ENCODE measurements at places on chromosomes 12 and 14. TPM values are rescaled to one million over a fixed set of nuclear protein-coding genes. Genes with fewer than 3 reads are reported as not detected.
A peak's percentile ranks its signal among the peaks of the same experiment; 100 is the strongest.

Gene KIF21A
- 1.7 TPM for polyA plus RNA-seq

Gene NELL2
- polyA plus RNA-seq, result 152 TPM

Gene TRMT61A
- polyA plus RNA-seq, result 6.3 TPM

Gene FBXO34
- polyA plus RNA-seq, result 42.1 TPM

Gene ASPG
- polyA plus RNA-seq, result not detected

Gene PYM1
- 70.7 TPM for polyA plus RNA-seq

Gene KERA
- polyA plus RNA-seq, result not detected

Gene JAG2
- 0.21 TPM for polyA plus RNA-seq

Gene GALNT6
- 6.2 TPM for polyA plus RNA-seq

Gene CLEC4C
- not detected for polyA plus RNA-seq

Gene AQP2
- not detected for polyA plus RNA-seq

Gene PHLDA1
- polyA plus RNA-seq, result 0.20 TPM

Gene BICDL1
- polyA plus RNA-seq, result 2.4 TPM

Gene NT5DC3
- polyA plus RNA-seq, result 1.6 TPM

Gene TMEM132D
- polyA plus RNA-seq, result not detected

Gene RNU7-1
- not detected for polyA plus RNA-seq

Gene TRHDE
- not detected for polyA plus RNA-seq

Gene DPPA3
- polyA plus RNA-seq, result not detected

DNA sequence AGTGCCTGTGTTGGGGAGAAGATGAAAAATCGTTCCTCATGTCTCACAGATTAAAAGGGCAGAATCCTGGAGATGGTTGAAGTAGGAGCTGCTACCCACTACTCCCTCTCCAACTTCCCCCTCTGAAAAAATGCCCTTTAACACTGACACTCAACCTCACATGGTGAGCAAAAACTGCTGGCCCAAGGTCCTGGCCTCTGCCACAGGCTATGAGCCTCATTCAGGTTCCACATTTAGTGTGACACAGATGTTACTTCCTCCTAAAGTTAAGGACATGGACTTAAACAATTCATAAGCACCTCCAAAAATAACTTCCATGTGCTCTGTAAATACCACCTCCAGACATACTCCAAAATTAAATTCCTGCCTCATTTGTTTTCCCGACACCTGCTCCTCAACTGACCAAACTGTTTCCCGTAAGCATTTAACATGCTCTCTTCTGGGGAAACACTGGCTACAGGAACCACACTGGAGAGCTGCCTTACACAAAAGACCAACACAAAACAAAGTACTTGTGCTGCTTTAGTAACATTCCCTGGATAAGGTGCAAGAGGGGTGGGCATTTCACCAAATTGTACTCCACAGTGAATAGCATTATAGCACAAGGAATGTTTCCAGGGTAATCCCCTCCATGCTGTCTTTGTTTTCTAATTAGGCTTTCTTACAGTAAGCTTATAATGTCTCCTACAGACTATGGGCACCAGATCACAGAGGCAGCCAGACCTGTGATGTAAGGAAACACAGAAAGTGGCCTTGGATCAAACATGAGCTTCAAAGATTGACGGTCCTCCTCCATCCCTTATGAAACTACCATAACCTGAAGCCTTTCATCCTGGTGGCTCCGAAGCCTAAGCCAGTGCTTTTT is 57.0 kb downstream of the PHLDA1 start:
- H3K27me3 ChIP-seq, result no peaks in the 10 kb centered on the region
- H3K36me3 ChIP-seq, result no peaks in the 10 kb centered on the region
- H3K4me1 ChIP-seq, result peaks cover 15% of the 10 kb centered on the region
- no peak overlapping the region for H3K27ac ChIP-seq

DNA sequence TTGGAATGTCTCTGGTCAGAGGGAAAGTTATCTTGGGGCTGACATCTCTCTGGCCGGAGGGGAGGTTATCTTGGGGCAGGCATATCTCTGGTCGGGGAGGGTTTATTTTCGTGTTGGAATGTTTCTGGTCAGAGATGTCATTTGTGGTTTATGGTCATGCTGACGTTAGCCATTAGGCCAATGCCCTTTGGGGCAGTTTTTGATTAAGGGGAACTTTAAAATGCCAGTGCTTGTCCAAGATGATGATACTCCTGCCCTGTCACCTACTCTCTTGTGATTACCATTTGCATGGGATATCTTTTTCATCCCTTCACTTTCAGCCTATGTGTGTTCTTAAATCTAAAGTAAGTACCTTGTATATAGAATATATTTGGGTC is 29.0 kb upstream of the A2M start:
- no peak for DNase-seq
- no peak overlapping the region for H3K4me3 ChIP-seq
- peaks cover 4% of the 10 kb centered on the region for H3K4me1 ChIP-seq
- no peak overlapping the region for H3K27ac ChIP-seq
- peaks cover 7% of the 10 kb centered on the region for H3K36me3 ChIP-seq

- H3K27me3 ChIP-seq, result no peaks in the 10 kb centered on the region
- no peak for DNase-seq
- H3K36me3 ChIP-seq, result no peaks in the 10 kb centered on the region
- H3K4me1 ChIP-seq, result no peaks in the 10 kb centered on the region
- no peak overlapping the region for H3K27ac ChIP-seq
Measured at GRCh38 chr12:67732857-67733256, 84.3 kb downstream of the DYRK2 start.

- no peak overlapping the region for H3K4me3 ChIP-seq
- no peaks in the 10 kb centered on the region for H3K4me1 ChIP-seq
- H3K36me3 ChIP-seq, result no peaks in the 10 kb centered on the region
Measured at GRCh38 chr12:59041241-59042121, 121.2 kb upstream of the LRIG3 start.

- H3K27me3 ChIP-seq, result no peaks in the 10 kb centered on the region
- no peak overlapping the region for H3K4me3 ChIP-seq
- no peaks in the 10 kb centered on the region for H3K36me3 ChIP-seq
Measured at GRCh38 chr12:30753233-30753632, 1.5 kb downstream of the CAPRIN2 start.

GRCh38 chr14:23561873-23562821 is 5.4 kb downstream of the AP1G2 start:
- no peaks in the 10 kb centered on the region for H3K27me3 ChIP-seq
- peaks cover 76% of the 10 kb centered on the region for H3K36me3 ChIP-seq
- H3K4me3 ChIP-seq, result no peak overlapping the region
- H3K4me1 ChIP-seq, result peaks cover 10% of the 10 kb centered on the region

- no peak overlapping the region for H3K27ac ChIP-seq
- H3K4me3 ChIP-seq, result no peak overlapping the region
- no peak for DNase-seq
- no peaks in the 10 kb centered on the region for H3K4me1 ChIP-seq
- H3K27me3 ChIP-seq, result no peaks in the 10 kb centered on the region
Measured at GRCh38 chr12:6120796-6121473, 3.5 kb downstream of the VWF start.

GRCh38 chr12:3097836-3098235 is 20.7 kb downstream of the TSPAN9 start:
- no peak overlapping the region for H3K27ac ChIP-seq
- H3K27me3 ChIP-seq, result no peaks in the 10 kb centered on the region
- no peak overlapping the region for H3K4me3 ChIP-seq
- no peak for DNase-seq

- H3K36me3 ChIP-seq, result no peaks in the 10 kb centered on the region
- no peak overlapping the region for H3K27ac ChIP-seq
- no peaks in the 10 kb centered on the region for H3K4me1 ChIP-seq
- no peak overlapping the region for H3K4me3 ChIP-seq
- no peak for DNase-seq
Measured at GRCh38 chr14:81401420-81402122, 1.4 kb upstream of the STON2 start.

DNA sequence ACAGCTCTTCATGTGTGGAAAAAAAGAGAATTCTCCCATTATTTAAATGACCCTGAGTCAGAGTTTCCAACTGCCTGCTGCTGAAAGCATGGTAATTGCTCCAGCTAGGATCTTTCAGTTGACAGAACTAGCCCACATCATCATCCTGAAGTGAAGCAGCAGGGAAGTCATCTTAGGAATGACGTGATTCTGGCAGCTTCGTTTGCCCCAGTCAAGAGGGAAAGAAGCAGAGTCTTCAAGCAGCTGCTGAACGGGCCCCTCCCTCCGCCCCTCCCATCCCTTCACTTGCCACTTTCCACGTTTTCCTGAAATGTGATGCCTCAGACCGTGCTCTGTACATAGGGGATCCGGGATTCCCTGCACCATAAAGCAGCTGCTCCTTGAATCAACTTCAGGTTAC is 455.0 kb upstream of the TMEM132C start:
- H3K4me1 ChIP-seq, result no peaks in the 10 kb centered on the region
- no peak overlapping the region for H3K27ac ChIP-seq
- no peaks in the 10 kb centered on the region for H3K27me3 ChIP-seq

DNA sequence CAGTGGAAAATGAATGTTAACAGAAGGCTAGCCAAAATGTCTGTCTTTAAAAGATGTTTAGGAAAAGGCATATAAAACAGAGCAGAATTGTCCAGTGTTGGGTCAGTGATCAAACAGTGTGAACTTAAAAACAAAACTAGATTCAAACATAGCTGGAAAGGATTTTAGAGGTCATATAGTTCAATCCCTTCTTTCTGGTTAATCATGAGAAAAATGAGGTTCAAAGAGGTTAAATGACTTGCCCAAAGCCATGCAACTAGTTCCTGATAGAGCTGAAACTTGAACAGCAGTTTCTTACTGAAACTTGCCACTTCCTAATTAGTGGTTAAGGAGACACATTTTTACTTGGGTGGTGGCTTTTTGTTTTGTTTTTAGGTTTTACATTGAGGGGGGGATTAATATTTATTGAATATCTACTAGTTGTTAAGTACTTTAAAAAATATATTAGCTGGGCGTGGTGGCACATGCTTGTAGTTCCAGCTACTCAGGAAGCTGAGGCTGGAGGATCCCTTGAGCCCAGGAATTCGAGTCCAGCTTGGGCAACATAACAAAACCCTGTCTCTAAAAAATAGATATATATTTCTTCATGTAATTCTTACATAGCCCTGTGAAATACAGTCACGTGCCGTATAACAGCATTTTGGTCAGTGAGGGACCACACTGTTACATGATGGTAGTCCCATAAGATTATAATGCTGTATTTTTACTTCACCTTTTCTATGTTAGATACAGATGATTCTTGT is 20.4 kb downstream of the ACVR1B start:
- no peak for DNase-seq
- no peaks in the 10 kb centered on the region for H3K36me3 ChIP-seq
- H3K27ac ChIP-seq, result peak overlapping the region; percentile 38
- H3K4me1 ChIP-seq, result peaks cover 65% of the 10 kb centered on the region

- H3K4me1 ChIP-seq, result no peaks in the 10 kb centered on the region
- no peak overlapping the region for H3K27ac ChIP-seq
- no peak overlapping the region for H3K4me3 ChIP-seq
- H3K36me3 ChIP-seq, result no peaks in the 10 kb centered on the region
Measured at GRCh38 chr12:90335566-90335965, 619.4 kb downstream of the CCER1 start.

- no peak for DNase-seq
- no peak overlapping the region for H3K4me3 ChIP-seq
- H3K36me3 ChIP-seq, result peaks cover 61% of the 10 kb centered on the region
- no peaks in the 10 kb centered on the region for H3K27me3 ChIP-seq
- H3K4me1 ChIP-seq, result peaks cover 16% of the 10 kb centered on the region
Measured at GRCh38 chr12:132824053-132824452, 4.6 kb downstream of the GOLGA3 start.

DNA sequence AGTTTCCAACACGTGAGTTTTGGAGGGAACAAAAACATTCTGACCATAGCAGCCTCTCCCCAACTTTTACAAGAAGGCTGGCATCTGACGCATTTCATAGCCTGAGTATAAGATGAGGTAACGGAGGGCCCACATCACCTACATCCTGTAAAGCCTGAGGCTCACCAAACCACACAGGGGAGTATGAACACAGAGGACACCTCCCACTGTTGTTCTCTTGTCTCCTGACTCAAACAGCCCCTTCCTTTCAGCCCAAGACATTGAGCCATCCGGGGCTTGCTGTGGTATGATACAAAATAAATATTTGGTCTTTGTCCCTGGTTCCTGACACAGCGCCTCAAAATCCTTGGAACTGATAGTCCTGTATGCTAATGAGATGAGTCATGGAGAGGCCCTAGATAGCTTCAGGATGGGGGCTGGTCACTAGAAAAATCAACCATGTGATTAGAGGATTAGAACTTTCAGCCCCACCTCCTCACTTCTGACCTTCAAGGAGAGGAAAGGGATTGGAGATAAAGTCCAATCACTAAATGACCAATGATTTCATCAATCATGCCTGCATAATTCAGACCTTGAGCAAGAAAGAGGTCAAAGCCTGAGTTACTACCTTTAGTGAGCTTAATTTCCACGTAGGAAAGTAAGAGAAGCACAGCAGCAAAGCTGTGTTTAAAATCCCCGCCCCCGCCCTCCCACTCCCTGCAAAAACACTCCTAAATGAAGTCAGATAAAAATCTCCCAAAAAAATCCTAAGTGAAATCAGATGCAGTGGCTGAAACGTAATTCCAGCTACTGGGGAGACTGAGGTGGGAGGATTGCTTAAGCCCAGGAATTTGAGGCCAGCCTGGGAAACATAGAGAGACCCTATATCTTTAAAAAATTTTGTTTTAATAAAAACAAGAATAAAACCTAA is 236.4 kb downstream of the PCNX1 start:
- H3K4me1 ChIP-seq, result peaks cover 7% of the 10 kb centered on the region
- no peak overlapping the region for H3K4me3 ChIP-seq
- H3K27me3 ChIP-seq, result no peaks in the 10 kb centered on the region
- no peak overlapping the region for H3K27ac ChIP-seq
- no peaks in the 10 kb centered on the region for H3K36me3 ChIP-seq

- no peak overlapping the region for H3K4me3 ChIP-seq
- no peak overlapping the region for H3K27ac ChIP-seq
- H3K27me3 ChIP-seq, result no peaks in the 10 kb centered on the region
- no peaks in the 10 kb centered on the region for H3K4me1 ChIP-seq
Measured at GRCh38 chr12:24227551-24227950, 278.1 kb upstream of the SOX5 start.

DNA sequence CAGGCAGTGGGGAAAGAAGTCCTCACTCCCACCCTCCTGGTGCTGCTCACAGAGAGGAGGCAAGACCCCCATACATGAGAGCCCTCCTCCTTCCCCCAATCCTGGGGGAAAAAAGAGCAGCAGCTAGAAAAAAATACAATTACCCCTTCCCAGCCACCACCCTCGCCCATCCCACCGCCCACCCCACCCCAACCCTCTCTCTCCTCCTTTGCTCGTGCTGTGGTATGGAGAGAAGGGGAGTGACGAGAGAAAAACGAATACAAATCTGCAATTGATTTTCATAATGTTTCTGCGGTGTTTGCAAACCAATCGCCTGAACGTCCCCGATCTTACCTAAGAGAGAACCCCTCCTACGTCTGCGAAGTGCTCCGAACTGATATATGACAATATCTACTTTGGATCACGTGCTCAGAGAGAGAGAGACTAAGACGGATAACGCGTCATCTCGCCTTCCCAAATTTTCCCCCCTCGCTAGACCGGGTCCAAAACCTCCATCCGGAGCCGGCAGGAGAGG is at the start of gene HOXC11:
TSS of gene HOXC11 (plus strand) at position 405 of the 514 bp plus-strand sequence. CDS start 116 bp downstream, outside the sequence.
- no peak for DNase-seq
- H3K4me3 ChIP-seq, result no peak within 1 kb of the TSS
- no peaks in the 10 kb centered on the region for H3K36me3 ChIP-seq
- H3K27ac ChIP-seq, result no peak within 1 kb of the TSS

Data from naive thymus-derived CD4-positive, alpha-beta T cell (primary cell).